RWPE2 (cell line): ENCODE measurements at places on chromosomes 5 and 9.

DNA sequence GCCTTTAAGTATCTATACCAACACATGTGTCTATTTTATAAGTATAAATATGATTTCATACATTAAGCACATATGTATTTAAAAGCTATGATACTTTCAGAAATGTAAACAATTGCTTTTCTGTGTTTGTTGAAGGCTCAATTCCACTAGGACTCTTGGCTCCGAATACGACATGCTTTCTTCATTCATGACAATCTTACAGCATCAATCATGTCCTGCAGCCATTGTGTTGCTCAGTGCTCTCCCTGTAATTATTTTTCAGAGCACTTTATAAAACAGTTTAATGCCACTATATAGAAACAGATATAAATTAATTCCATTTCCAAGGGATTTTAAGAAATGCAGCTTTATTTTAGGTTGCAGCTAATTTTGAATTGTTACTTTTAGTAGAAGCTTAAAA lies 167.3 kb downstream of the TAF11L14 start:
- no peak for DNase-seq

- no peak for DNase-seq
Measured at GRCh38 chr9:114690308-114690707, 8.3 kb upstream of the TEX48 start.

DNA sequence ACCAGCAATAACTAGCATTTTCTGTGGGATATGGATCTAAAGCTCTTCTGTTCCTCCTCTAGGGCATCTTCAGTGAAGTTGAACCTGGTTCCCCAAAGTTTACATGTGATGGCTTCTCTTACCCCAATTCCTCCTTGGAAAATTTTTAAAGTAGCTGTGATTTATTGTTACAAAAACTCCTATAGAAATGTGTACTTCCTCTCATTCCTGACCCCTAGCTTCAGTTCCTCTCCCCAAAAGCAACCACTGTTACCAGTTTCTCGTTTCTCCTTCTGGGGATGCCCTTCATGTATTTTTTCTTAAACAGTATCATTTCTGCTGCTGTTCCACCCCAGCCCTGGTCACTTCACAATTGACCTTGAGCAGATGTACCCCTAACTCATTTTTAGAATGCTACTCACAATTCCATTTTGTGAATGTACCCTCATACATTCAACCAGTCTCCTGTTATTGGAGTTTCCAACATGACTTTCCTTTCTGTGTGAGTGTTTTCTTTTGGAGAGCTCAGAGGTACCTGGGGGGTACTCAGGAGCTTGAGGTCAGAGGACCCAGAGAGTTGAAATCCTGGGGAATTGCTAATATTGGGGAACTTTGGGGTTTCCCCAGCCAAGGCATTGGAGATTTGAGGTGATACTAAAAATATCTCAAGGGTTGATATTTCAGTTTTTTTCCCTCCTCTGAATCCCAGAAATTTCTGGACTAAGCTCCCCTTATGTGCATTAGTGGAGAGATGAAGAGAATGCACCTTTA lies 18.6 kb upstream of the GLRX start:
- no peak for DNase-seq

- no peak for DNase-seq
Measured at GRCh38 chr9:79428422-79428821, 143.3 kb upstream of the TLE4 start.

GRCh38 chr5:10667431-10668057 lies 93.5 kb downstream of the DAP start:
- no peak for DNase-seq

DNA sequence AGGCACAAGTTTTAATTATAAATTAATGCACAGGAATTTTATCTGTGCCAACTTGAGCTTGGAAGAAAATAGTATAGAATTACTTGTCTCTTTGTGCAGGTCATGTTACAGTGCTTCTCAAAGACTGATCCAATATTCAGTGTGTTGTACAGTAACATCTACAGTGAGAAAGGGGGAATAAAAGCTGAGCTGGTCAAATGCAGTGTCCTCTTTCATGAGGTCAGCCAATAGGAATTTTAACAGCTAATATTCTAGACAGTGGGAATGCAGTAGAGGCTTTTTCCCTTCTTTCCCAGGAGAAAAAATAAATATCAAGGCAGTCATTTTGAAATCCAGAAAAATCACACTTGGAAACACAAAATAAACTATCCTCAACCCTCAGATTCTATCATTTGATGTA lies 95.7 kb upstream of the ITGA1 start:
- no peak for DNase-seq

GRCh38 chr9:91075279-91075678 lies 273.7 kb downstream of the SYK start:
- DNase-seq: no peak

DNA sequence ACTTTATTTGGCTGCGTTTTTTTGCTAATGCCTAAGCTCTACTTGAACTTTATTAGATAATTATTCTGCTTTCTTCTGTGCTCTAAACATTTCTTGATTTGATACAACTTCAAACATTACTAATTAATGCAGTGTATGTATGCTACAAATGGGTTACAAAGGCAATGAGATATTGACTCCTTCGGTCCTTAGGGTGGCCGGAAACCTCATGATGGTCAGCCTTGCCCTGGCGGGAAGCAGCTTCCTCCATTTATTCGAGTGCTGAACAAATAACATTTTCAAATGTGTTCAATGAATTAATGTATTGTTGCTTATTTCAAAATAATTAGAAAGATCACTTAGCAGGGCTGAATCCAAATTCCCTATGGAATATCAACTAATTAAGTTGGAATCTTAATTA lies 3.9 kb upstream of the LNPEP start:
- DNase-seq: no peak

GRCh38 chr5:173256800-173257199 lies 21.8 kb upstream of the NKX2-5 start:
- DNase-seq: no peak

GRCh38 chr5:149551227-149552037 lies at the start of gene CSNK1A1:
Gene CSNK1A1 (minus strand): TSS chr5:149551439. CDS start chr5:149550964, 475 bp downstream.
- DNase-seq: peak; percentile 100

DNA sequence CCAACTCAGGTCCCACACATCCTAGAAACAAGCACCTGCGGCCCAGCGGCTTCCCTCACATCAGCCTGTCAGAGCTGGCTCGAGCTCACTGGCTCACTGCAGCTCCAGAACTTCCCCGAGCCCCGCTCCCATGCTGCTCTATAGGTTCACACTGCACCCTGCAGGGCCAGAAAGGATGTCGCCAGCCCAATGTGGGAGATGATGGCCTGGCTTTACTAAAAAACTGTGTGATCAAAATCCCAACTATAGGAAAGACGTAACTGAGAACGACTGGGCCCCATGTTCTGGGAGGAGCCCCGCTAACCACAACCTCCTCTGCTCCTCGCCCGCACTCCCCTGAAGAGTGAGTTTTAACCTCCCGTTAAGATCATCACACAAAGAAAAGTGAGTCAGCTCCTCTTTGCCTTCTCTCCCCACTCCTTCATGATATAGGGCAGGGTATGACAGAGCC lies 4.6 kb downstream of the SURF4 start:
- no peak for DNase-seq

DNA sequence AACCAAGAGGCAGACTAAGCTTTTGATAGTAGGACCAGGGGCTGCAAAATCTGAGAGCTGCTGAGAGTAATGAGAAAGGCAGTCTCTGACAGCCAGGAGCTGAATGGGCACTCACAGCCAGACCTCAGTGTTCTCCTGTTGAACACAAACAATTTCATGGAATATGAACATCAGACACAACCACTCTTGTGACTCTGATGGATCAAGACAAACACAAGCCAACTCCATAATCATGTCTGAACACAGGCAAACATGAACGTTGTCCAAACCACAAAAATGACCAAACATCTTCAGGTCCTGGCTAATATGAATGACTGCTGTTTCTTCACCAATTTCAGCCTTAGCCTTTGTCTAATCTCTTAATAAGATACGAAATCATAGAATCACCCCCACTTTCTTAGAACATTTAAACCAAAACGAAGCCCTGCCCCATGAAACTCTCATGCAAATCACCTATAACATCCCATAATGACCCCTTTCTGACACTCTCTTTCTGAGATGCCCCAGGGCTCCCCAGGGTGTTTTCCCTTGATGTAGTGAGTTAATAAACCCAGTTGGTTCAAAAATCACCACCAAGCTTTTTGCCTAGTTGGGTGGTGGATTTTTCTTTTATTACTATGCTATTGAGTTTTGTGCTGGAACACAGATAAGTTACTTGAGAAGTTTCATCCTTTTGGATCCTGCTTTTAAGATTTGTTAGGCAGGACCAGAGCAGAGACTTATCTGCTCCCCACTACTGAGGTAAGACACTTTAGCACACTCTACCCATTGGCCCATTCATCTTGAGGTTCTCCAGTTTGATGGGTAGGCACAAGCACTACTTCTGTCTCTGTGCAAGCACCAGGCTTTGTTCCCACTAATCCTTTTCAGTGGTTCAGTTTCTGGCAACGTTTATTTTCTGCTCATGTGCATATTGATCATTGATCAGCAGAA lies 5.9 kb upstream of the ERAP2 start:
- DNase-seq: no peak

GRCh38 chr9:3830291-3830690 lies 304.5 kb upstream of the RFX3 start:
- no peak for DNase-seq

- no peak for DNase-seq
Measured at GRCh38 chr5:136005476-136005875, 23.3 kb upstream of the TGFBI start.

GRCh38 chr5:33074548-33074947 lies 363.4 kb downstream of the NPR3 start:
- no peak for DNase-seq

GRCh38 chr9:99393993-99394392 lies 171.9 kb downstream of the SEC61B start:
- DNase-seq: no peak
